Prostate gland (tissue), 2 donors: ENCODE measurements at places on chromosomes 7 and 10. TPM values are rescaled to one million over a fixed set of nuclear protein-coding genes. Genes with fewer than 3 reads are reported as not detected.

DNA sequence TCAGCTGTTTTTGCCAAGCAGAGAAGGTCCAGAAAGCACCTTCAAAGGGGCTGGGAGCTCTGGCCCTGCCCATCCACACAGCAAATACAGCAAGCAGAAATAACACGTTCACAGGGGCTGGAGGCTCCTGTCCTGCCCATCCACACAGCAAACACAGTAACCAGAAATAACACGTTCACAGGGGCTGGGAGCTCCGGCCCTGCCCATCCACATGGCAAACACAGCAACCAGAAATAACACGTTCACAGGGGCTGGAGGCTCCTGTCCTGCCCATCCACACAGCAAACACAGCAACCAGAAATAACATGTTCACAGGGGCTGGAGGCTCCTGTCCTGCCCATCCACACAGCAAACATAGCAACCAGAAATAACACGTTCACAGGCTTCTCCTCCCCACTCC is 558.1 kb downstream of the PTPRN2 start:
- DNase-seq = no peak

GRCh38 chr7:151777908-151778670 is 98.8 kb downstream of the PRKAG2 start:
- DNase-seq = no peak

GRCh38 chr7:116571037-116571436 is 46.2 kb downstream of the CAV1 start:
- DNase-seq = no peak

DNA sequence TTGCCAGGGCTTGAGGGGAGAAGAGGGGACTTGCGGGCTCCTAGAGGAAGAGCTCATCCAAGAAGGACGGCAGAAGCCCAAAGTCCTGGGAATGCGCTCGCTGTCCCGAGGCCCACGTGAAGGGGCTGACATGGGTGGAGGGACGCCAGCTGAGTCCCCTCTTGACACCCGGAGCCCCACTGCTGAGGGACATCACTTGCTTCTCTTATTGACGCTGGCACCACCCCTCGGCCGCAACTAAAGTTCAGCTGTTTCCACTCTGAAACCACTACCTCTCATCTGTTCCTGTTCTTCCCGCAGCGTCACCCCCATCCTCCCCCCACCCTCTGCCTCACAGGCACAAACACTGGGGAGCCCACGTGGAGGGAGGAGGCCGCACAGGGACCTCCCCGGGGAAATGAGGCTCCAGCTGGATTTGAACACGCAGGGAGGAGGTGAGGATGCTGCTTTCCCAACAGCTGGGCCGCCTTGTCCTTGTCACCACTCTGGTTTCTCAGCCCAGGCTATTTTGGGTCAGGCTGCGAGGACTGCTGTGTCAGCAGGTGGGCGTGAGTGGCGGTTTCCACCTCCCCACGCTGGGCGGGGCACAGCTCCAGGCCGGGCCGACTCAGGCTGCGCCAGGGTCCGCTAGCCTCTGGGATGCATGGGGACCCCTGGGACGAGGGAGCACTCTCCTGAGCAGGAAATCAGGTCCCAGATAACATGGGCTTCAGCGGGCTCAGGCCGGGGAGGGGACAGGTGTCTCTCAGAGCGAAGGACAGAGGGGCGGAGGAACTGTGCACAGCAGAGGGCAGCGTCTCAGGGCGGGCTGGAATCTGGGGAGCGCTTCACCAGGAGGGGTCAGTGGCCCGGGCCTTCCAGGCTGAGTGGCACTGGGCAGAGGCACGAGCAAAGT is 156.3 kb downstream of the ZNF248 start:
- DNase-seq = no peak

GRCh38 chr7:93382362-93382761 is 150.2 kb downstream of the VPS50 start:
- no peak for DNase-seq

Gene GNAI1
- 40.4 TPM for total RNA-seq

Gene PPP1R17
- total RNA-seq = not detected
